Activated CD8-positive, alpha-beta memory T cell treated with anti-CD3 and anti-CD28 coated beads, Interleukin-2, amount 50 U/mL, for 48 hours (primary cell): ENCODE measurements at places on chromosomes 7 and 10.

- no peak for DNase-seq
Measured at GRCh38 chr7:48563334-48563733, 361.0 kb upstream of the CDC14C start.

GRCh38 chr7:149599636-149600206, 102.1 kb upstream of the ZNF746 start:
- DNase-seq = no peak

- no peak for DNase-seq
Measured at GRCh38 chr7:41316410-41316809, 386.5 kb downstream of the INHBA start.

GRCh38 chr10:23120001-23120934, 24.9 kb downstream of the MSRB2 start:
- DNase-seq = no peak

DNA sequence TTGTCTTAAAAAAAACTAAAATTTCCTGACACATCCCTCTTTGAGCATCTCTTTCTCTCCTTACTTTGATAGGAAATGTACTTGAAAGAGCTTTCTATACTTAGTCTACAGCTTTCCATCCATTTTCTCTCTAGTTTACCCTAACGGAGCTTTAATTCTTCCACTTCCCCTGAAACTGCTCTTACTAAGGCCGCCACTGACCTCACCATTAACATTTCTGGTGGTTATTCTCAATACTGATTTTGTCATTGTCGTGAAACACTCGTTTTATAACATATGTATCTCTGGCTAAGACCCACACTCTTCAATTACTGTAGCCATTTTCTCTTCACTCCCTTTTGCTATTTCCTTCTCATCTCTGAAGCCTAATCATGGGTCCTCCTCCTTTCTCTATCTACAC, 262.0 kb upstream of the FERD3L start:
- no peak for DNase-seq

GRCh38 chr7:91324663-91325062, 60.4 kb downstream of the FZD1 start:
- no peak for DNase-seq

DNA sequence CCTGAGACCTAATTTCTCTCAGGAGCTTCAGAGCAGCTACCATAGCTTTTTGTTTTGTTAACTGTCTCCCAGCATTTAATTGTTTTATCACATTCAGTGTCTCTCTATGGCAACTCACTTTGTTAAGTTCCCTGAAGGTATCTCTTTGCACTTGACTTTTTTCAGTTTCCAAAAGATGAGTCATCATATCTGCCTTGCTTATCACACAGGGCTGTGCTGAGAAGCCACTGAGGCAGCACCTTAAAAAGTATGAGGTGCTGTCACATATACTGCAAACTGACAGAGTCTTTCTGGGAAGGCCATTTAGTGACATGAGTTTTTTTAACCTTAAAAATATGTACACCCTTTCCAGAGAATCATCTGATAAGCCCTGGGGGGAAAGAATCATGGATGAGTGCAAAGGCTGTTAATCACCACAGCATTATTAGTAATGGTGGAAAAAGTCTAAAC, 56.8 kb downstream of the PPP1R3C start:
- DNase-seq = no peak
